ENCODE measurements at places on chromosomes 4 and X.

- DNase-seq: no peak
Measured at GRCh38 chr4:168598191-168598590, 101.3 kb downstream of the PALLD start.

- DNase-seq: no peak
Measured at GRCh38 chrX:135707880-135708279, 5.6 kb upstream of the CT45A1 start.

DNA sequence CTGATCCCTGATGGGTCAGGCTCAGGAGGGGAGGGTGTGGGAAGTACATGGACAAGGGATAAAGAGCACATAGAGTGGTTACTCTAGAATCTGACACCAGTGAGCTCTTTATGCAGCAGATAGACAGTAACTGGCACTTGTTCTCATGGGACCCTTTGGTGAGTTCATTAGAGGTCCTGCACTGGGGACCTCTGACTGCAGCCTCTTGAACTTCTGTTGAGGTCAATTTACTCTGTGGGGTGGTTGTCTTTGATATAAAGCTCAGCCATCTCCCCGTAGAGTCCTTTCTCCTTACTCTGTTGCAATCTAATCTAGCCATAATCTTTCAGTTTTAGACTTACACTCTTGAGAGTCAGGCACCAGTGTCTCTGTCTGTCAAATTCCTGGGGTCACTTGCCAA, 222.4 kb downstream of the GPAT3 start:
- no peak for DNase-seq

DNA sequence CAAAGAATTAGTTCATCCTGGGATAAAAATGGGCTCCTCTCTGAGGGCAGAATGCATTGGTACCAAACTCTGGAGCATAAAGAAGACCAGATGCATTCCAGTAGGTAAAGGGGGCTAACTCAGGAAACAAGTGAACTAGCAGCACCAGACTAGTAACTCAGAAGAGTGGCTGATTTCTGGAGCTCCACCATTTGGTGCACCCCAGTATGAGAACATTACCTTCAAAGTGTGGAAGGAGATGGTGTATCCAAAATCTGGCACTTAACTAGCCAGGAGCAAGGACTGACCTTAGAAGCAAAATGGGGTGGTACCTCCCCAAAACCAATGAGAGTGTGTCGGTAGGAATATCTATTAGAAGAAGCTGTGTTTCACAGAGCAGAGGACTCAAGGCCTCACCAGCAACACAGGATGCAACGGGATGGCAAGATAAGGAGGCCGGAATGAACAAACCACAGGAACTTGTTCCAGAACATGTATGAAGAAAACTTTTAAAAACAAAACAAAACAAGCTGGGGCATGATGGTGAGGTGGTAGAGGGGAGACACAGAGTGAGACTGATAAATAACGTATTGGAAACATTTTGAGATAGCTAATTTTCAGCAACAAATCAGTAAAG, 142.3 kb downstream of the INPP4B start:
- DNase-seq: no peak

DNA sequence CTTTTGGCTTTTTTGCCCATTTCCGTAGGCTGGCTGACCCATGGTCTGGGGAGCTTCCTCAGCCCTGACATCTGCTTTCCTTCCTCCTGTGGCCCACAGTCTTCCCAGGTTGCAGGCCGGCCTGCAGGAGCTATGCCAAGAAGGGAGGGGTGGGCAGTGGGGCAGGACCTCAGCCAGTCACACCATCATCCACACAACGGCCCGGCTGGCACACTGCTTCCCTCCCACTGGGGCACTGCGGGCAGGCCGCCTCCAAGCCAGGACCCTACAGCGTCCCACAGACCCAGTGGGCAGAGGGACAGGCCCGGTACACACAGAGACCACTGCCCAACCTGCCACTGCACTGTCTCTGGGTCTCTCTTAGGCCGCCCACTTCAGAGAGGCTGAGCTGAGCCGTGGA, 38.0 kb downstream of the CTBP1 start:
- DNase-seq: no peak

DNA sequence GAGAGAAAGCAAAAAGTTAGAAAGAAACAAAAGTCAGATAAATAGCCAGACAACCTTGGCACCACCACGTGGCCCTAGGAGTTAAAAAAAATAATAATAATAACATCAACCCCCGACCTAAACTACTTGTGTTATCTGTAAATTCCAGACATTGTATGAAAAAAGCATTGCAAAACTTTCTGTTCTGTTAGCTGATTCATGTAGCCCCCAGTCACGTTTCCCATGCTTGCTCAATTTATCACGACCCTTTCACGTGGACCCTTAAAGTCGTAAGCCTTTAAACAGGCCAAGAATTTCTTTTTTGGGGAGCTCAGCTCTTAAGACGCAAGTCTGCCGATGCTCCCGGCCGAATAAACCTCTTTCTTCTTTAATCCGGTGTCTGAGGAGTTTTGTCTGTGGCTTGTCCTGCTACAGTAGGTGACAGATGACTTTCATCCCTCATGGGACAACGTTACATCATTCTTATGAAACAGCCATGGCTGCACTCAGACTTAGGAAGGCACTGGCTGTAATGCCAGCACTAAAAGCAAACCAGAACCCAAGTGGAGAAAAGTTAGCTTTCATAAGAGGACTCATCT, 520 bp downstream of the ACOX3 start:
- no peak for DNase-seq

DNA sequence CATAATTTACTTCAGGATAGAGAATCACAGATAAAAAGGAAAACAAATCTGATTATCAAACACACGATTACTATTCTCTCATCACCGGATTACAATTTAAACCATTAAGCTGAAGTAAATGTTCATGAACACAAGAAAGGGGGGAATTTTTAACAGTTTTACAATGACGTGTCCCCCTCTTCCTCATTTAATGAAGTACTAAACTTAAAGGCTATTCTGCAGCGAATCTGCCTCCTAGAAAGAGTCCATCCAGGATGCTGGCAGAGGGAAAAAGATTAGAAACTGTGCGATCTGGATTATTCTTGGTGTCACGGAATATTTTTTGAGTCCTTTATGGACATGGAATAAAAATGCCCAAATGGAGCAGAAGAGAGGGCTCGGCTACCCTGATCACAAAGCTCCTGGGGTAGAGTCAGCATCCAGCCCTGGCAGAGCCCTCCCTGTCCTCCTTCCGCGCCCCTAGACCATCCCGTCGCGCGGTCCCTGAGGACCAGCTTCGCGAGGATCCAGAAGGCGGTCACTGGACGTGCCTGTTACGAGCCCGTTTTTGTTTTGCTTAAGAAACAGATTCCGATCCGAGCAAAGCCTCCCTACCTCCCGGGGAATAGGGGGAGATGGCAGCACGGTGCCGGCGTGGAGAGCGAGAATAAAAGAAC, 1.2 kb downstream of the ELF2 start:
- peak; percentile 1 for DNase-seq

GRCh38 chr4:88219099-88219498, 60.7 kb upstream of the ABCG2 start:
- DNase-seq: peak; percentile 31

GRCh38 chr4:66613591-66613990, 931.7 kb downstream of the CENPC start:
- no peak for DNase-seq

DNA sequence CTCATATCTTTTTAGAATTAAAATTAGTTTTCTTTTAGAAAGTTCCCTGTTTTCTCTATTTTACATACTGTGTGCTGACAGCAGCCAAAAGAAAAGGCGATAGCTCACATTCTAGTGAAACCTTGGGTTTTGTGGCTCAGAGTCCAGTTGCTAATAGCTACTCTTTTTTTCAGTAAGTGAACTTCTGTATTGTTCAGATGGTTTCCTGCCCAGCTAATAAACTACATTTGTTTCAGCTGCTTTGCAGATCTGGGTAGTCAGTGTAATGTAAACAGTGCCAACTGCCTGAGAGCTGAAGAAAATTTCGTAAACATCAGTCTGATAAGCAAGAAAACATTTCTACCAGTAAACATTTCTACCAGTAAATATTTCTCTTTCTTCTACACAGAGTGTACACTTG, 370.2 kb downstream of the GRIA2 start:
- DNase-seq: no peak

All from activated CD4-positive, alpha-beta T cell treated with anti-CD3 and anti-CD28 coated beads for 4 hours (primary cell).